ENCODE measurements at places on chromosomes 1 and 21.

DNA sequence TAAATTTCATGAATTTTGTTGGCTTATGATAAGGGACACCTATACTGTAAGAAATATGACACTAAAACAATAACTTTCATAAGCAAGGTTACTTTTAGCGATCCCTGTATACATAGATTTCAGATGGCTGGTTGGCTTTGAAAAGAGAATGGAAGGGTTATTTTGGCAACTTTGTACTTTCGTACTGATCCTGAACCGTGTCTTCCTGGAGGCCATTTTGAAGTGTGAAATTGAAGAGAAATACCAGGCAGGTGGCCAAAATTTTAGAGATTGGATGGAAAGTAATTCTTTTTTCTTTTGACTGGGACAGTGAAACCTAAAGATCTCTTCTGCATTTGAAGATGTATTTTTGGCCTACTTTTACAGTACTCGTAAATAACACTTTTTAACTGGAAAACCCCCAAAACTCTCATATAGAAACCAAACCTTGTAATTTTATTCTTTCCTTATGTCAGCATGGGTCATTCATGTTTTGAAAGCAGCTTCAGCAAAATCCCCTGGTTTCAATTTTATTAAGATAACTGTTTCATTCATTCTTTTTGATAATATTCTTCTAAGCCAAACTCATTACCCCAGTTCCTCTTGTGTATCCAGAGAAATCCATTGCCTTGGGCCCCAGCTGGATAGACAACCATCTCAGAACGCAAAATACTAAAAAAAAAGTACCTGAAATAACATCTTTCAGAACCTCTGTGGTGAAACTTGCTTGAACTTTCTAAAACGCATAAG, 38.4 kb upstream of the ZNF281 start:
- no peak for DNase-seq

DNA sequence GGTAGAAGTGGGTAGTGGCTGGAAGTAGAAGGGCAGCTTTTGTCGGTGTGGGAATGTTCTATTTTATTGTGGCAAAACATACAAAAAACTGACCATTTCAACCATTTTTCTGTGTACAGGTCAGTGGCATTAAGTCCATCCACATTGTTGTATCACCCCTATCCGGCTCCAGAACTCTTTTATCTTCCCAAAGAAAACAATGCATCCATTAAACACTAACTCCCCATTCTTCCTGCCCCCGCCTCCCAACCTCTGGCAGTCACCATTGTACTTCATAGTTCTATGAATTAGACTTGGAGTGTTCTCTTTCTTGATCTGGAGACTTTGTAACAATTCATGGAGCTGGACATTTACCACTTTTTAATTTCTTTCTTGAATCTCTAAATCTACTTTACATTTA, 55.7 kb downstream of the DEGS1 start:
- DNase-seq = no peak

DNA sequence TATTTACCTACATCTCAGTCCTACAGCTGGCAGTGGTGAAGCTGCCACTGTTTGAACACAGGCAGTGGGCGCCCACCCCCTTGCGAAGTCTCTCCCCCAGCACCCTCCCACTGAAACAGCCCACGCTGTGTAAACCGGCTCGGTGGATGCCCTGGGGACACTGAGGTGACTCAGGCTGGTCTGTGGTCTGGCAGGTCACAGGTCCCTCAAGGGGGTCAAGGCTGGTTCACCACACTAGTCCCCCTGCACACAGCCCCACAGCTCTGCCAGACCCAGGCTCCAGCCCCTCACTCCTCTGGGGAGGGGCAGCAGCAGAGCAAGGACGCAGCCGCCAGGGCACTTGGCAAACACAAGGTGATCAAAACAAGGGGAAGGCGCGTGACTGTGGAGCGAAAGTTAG, 7.6 kb downstream of the CHD5 start:
- DNase-seq = no peak

GRCh38 chr21:20511216-20511880, 486.9 kb upstream of the NCAM2 start:
- no peak for DNase-seq

GRCh38 chr1:69570356-69570755, 2.6 kb downstream of the LRRC7 start:
- DNase-seq = no peak

DNA sequence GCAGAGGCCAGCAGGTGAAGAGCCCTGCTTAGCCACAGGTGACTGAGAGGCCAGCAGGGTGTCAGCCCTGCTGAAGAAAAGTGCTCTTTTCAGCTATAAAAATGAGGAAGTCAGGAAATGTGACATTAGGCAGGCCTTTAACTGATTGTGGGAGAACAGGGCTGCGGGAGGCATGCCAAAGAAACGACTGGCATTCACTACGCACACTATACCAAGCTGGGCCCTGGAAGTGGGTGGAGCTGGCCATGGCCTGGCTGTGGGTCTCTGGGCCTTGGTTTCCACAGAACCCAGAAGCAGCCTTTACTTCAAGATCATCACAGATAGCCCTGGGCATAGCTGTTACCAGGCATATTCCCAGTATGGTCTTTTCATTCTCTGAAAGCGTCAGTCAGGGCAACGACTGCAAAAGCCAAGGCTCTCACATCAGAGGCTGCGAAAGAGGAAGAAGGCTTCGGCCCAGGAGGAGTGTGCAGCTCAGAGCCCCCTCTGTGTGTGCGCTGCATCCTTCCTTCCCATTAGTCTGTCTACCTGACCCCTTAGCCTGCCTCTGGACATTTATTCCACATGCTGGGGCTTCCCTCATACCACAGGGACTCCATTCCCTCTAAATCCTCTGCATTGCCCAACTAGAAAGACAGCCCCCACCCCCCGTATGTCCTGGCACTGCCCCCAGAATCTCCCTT, 14.3 kb downstream of the SLC2A1 start:
- DNase-seq = peak; percentile 70

DNA sequence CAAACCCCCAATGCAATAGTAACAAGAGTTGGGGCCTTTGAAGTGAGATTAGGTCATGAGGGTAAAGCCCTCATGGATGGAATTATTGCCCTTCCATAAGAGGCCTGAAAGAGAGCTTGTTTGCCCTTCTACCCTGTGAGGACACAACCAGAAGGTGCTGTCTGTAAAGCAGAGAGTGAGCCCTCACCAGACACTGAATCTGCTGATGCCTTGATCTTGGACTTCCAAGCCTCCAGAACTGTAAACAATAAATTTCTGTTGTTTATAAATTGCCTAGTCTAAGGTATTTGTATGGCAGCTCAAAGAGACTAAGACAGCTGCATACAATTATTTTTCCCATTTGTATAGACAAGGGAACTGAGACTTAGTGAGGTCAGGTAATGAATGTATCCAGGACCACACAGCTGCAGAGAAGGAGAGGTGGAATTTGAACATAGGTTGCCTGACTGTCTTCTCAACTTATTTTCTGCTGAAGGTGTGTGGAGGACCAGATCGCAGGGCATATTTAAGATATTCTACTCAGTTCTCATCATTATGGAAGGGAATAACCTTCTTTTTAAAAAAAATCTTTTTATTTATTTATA, 18.7 kb downstream of the IL23R start:
- DNase-seq = no peak

- DNase-seq = no peak
Measured at GRCh38 chr1:92515796-92516201, 29.1 kb upstream of the GFI1 start.

- no peak for DNase-seq
Measured at GRCh38 chr1:24468685-24469316, 33.8 kb upstream of the RCAN3 start.

DNA sequence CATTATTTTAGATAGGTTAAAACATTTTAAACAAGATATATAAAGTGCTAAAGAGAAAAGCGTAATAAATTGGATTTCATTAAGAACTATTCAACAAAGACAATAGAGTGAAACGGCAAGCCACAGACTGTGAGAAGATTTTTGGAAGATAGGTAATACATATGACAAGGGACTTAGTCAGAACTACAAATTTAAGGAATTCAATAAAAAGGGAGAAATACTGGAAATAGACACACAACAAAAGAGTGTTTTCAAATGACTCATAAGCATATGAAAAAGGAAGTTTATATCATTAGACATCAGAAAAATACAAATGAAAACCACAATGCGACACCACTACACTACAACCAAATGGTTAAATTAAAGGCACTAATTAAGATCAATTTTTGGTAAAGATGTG, 90.5 kb downstream of the GDAP2 start:
- DNase-seq = no peak

GRCh38 chr1:95650631-95651030, 416.6 kb downstream of the RWDD3 start:
- no peak for DNase-seq

DNA sequence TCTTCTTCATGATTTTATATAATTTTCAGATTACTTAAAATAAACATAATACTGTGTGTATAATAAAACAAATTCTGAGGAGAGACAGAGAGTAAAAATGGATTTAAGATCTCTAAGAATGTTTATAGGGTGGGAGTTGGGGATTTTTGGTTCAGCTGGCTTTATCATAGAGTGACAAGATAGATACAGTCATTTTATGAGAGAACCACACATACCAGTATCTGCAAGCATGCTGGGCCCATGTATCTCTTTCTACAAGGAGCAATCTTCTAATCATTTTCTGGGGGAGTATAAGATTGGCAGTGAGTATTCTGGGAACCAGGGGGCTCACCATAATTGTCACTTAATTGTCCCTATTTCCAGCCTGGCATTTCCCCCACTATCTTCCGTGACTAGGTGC, 64.3 kb upstream of the DUSP10 start:
- no peak for DNase-seq

- peak; percentile 15 for DNase-seq
Measured at GRCh38 chr1:3775490-3776230, 3.1 kb downstream of the SMIM1 start.

DNA sequence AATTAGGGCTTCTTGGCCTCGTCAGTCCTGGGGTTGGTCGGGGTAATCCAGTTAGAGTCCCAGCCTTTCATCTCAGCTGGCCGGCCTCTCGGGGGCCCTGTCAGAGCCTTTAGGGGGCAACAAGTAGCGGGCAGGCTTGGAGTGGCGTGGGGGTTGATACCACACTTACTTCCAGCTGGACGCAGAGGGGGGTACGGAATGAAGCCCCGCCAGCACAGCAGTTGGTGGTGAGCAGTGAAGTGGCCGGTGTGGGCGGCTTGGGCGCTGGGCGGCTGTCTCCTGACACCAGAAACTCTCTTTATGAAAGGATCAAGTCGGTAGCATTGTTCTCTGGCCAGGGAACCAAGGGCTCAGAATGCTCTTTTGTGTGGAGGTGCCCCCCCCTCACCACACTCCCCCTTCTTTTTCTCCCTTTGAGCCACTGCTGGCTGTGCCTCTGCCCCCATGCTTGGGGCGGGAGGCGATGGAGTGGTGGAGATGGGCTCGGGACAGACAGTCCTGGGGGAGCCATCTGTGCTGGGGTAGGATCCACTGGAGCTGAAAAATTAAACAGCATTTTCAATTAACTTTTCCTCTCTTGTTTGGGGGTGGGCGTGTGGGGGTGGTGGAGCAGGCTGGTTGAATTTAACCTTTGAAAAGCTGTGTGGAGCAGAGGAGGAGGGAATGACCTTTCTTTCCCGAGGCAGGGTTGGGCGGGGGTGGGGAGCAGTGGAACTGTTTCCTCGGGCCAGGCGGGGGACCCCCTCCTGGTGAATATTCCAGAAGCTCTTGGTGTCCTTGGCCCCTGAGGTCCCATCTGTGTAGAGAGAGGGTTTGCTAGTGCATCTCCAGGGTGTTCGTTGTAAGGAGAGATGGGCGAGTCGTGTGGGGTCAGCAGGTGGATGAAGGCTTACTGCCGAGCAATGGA, 102.7 kb downstream of the RNF220 start:
- DNase-seq = no peak

DNA sequence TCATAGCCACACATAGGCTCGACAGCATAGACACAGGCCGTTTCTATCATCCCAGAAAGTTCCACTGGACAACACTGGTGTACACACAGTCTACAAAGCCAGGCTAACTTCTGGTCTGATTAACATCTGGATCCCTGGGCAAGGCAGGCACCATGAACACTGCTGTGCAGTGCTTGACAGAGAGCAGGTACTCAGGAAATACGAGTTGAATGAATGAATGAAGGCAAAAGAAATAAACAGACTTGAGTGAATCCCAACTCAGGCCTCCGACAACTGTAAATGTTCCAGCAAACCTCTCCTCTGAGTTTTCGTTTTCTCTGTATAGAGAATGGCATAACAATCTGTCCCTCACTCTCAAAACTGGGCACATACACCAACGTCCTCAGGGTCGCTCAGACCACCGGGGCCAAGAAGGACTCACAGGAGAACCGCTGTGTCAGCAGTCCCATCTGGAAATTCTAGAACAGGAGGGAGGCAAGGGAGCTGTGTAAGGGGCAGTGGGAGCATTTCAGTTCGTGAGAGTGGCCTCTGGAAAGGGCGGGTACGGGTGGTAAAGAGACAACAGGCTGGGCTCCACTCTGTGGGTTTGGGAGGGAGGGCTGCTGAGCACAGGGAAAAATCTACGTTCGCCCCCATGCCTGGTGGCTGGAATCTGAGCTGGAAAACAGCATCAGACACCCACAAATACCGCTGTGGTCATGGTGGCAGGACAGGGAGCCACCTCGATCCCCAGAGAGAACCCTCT, 15.1 kb upstream of the ECE1 start:
- no peak for DNase-seq

- no peak for DNase-seq
Measured at GRCh38 chr1:56570924-56571372, 8.4 kb downstream of the PLPP3 start.

All from bone marrow (tissue), 2 donors.